ENCODE measurements at places on chromosomes 6 and 20.
A peak's percentile ranks its signal among the peaks of the same experiment; 100 is the strongest.

- no peak for DNase-seq
Observed at GRCh38 chr6:69593706-69594105, 203.1 kb downstream of the LMBRD1 start.

DNA sequence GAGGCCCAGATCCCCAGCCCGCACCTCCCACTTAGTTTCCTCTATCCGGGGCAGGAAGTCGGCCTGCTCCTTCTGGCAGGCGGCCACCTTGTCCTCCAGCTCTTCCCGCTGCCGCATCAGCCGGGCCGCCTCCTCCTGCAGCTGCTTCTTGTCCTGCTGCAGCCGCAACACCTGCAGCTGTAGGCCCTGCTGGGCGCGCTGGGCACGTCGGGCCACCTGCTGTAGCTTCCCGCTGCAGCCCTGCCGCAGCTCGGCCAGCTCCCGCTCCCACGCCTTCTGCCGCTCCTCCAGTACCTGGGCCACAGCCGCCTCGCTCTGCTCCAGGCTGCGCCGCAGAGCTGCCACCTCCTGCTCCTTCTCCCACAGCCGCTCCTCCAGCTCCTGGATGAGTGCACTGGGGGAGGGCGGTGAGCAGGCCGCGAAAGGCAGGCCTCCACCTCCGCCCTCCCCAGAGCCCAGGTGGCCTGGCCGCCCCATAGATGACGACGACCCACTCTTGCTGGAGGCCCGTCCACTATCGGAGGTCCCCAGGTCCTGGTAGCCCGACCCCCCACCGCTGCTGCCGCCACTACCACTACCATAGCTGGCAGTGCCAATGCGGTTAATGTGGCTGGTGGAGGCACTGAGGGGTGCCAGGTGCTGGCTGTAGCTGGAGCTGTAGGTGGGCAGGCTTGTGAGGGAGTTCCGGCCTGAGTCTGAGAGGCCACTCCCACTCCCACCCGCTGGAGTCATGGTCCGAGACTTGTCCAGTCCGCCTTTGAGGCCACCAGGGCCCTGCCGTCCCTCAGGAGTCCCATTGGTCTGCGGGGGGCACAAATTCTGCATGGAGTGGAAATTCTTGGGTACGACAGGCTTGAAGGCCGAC, 6.0 kb upstream of the FASTKD5 start:
- DNase-seq, result no peak

GRCh38 chr6:15255481-15255880, 9.6 kb downstream of the JARID2 start:
- DNase-seq, result no peak

DNA sequence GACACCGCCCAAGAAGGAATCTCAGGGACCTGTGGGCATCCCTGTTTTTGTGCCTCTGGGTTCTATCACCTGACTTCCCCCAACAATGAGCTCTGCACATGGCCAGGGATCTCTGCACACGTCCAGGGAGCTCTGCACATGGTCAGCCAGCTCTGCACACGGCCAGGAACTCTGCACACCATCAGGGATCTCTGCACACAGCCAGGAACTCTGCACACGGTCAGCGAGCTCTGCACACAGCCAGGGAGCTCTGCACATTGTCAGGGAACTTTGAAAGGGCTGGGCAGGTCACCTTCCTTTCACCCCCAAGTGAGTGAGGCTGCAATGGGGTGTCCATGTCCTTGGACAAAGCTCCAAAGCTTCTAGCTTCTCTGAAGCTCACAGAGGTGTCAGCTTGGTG, 5.2 kb upstream of the SLCO4A1 start:
- DNase-seq, result no peak

- no peak for DNase-seq
Observed at GRCh38 chr6:107061125-107062020, 33.4 kb downstream of the MTRES1 start.

DNA sequence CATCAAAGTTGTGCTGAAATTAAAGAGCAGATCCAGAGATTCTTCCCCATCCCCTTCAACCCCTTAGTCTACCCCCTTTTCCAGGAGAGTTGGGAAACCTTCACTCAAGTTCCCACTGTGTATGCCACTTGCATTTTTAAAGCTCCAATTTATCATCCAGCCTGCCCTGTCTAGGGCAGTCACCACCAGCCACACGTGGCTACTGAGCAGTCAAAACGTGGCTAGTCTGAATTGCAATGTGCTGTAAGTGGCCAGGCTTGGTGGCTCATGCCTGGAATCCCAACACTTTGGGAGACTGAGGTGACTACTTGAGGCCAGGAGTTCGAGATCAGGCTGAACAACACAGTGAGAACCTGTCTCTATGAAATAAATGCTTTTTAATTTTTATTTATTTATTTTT, 34.9 kb downstream of the ERGIC3 start:
- DNase-seq, result no peak

GRCh38 chr6:89200706-89201215, 16.4 kb downstream of the GABRR1 start:
- DNase-seq, result no peak

GRCh38 chr6:165584541-165584940, 78.5 kb downstream of the PDE10A start:
- no peak for DNase-seq

DNA sequence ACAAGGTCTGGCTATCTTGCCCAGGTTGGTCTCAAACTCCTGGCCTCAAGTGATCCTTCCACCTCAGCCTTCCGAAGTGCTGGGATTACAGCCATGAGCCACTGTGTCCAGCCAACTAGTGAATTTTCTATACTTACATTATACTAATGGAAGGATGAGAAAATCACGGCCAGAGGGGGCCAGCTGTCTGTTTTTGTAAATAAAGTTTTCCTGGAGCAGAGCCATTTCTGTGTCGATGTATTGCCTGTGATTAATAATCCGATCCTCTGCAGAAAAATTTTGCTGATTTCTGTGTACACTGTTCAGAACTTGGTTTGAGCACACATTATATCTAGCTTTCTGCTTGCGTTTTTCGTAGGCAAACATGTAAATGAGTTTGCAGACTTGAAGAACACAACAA, 28.8 kb downstream of the PTPRT start:
- no peak for DNase-seq

GRCh38 chr6:27130668-27131428, 116.7 kb upstream of the PRSS16 start:
- DNase-seq, result no peak

GRCh38 chr20:12321736-12322135, 404.0 kb downstream of the BTBD3 start:
- DNase-seq, result no peak

- DNase-seq, result no peak
Observed at GRCh38 chr6:145139895-145140294, 595.4 kb downstream of the EPM2A start.

- DNase-seq, result no peak
Observed at GRCh38 chr6:147595961-147596360, 87.5 kb downstream of the SAMD5 start.

GRCh38 chr6:121549736-121550135, 114.3 kb downstream of the GJA1 start:
- peak; percentile 40 for DNase-seq

DNA sequence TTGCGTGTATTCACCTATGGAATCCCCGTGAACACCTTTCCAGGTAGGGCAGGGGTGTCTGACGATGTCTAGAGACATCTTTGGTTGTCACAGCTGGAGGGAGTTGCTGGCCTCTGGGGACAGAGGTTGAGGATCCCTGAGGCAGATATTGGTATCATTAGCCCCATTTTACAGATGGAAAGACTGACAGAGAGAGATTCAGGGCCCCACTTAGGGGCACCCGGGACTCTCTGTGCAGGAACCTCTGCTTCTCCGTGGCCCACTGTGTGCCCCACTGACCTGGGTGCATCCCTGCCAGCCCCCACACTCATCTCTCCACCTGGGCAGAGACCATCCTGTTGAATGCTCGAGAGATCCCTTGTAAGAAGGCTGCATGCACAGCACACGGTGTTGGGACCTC, 111.2 kb downstream of the EDN3 start:
- no peak for DNase-seq

DNA sequence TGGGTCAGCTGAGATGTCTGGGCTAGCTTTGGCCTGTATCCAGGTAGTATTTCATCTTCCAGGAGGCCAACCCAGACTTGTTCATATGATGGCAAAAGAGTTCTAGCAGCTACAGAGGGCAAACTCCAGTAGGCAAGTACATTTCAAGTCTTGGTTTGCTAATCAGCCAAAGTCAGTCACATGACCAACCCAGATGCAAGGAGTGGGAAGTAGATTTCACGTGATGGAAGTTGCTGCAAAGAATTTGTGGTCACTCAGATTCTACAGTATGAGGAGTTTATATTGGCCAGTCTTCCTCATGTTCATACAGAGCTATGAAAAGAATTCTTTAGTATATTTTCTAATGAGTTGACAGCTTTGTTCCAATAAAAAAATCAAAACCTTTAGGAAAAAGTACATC, 101.8 kb downstream of the PHACTR1 start:
- DNase-seq, result no peak

GRCh38 chr20:38833857-38834164, 28.3 kb downstream of the PPP1R16B start:
- DNase-seq, result no peak

DNA sequence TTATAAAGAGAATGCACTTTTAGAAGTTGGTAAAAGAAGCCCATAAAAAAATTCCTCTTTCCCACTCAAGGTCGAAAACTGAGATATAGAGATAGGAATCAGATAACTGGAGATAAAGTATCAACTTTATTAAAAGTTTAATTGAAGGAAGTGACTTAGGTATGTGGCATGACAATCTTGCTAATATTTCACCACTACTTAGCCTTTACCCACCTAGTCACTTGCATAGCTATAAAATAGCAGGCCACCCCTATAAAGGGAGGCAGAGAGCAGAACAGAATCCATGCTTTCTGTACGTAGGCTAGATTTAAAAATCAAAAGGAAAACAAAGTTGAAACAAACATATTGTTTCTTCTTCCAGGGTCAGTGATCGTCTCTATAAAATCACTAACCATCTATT, 13.2 kb upstream of the TBC1D32 start:
- DNase-seq, result no peak

- DNase-seq, result peak; percentile 16
Observed at GRCh38 chr6:125013938-125014660, 51.9 kb downstream of the RNF217 start.

- no peak for DNase-seq
Observed at GRCh38 chr20:9981829-9982228, 53.0 kb upstream of the ANKEF1 start.

DNA sequence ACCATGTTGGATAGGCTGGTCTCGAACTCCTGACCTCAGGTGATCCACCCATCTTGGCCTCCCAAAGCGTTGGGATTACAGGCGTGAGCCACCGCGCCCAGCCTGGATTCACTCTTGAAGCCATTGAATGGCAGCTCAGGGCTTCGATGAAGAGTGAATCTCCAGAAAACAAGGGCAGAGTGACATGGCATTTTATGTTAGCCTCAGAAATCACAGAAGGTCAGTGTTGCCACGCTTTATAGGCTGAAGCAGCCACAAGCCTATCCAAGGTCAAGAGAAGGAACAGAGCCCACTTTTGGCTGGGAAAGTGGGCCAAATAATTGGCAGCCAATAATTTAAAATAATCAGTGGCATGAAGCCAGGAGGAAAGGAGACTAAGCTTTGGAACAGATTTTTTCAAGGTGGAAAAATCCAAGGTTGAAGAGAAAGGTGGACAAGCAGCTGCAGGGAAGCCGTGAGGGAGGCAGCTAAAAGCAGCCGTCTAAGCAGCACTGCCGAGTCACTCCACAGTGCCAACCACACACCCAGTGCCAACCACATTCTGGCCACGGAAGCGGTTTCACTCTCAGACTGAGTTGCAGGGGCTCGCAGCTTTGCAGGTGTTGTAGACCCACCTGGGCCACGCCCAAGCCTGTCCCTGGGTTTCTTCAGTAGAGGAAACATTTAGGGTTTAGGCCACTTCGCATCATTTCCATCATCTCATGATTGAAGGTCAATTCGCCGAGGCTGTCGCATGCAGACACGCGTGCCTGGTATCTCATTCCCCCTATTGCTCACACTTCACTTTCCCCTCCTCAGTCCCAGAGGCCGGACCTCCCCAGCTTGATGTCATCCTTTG, 17.4 kb upstream of the AVP start:
- DNase-seq, result no peak

GRCh38 chr20:41047279-41047974, 18.8 kb downstream of the TOP1 start:
- peak; percentile 15 for DNase-seq

DNA sequence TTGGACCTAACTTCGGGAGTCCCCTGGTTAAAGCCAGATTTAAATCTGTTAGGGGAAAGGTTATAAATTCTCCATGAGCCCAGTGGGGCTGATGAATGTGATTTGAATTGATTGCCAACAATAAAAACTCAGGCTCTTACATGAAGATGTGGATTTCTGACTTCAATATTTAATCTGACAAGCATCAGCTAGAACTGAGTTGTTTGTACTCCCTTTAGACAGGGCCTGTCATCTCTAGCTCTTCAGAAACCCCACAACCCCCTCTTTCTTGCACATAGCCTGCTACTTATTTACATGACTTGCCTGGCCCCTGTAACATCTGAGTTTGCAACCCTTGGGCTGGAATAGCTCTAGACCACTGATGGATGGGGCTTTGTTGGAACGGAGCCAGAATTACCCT, 191.6 kb upstream of the PLCB4 start:
- DNase-seq, result no peak

DNA sequence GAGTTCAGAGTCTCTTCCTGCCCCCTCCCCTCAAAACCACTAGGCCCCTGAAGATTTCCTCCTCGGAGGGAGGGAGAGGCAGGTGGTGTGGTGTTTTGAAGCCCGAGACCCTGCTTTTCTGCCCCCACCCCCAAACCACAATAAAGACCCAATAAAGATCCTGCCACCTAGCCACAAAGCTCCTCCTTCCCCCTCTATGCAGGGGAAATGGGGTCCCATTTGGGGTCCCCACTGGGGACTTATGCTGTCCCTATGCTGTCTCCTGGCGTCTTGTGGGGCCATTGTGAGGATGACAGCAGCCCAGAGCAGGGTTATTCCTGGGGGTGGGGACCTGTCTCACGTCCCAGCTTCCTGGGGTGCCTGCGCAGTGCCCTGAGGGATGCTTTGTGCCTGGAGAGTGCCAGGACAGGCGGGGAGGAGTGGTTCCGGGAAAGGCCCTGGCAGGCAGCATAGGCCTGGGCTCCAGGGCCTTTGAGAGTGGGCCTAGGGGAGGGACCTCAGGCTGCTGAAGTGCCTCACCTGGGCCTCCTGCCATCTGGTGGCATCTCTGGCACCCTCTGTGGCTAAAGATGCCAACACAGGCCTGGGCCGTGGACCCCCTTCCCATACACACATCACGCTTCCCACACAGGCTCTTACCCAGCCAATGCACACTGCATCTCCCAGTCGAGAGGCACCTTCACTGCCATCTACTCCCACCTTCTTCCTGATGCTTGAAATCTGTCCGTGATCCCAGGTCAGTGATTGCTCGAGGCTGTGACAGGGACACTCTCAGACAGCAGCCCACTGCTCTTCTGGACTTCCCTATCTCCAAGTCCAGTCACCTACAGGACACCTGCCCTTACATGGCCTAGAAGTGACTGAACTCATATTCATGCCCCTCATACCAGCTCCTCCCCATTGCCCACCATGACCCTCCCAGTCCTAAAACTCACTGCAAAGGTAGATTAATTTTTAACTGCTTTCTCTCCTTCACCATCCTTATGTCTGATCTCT, 7.9 kb upstream of the ARMC12 start:
- DNase-seq, result no peak
